Breast epithelium (tissue), 4 donors: ENCODE measurements at places on chromosomes 2 and 18. TPM values are rescaled to one million over a fixed set of nuclear protein-coding genes. Genes with fewer than 3 reads are reported as not detected.

- H3K36me3 ChIP-seq, result no peaks in the 10 kb centered on the region
- H3K27ac ChIP-seq, result no peak overlapping the region
Observed at GRCh38 chr18:13587937-13588336, 138.4 kb downstream of the FAM210A start.

GALNT14 gene
- total RNA-seq, result 0.16 TPM

IHH gene
- total RNA-seq, result 0.66 TPM

KCNG2 gene
- 1.6 TPM for total RNA-seq

DNA sequence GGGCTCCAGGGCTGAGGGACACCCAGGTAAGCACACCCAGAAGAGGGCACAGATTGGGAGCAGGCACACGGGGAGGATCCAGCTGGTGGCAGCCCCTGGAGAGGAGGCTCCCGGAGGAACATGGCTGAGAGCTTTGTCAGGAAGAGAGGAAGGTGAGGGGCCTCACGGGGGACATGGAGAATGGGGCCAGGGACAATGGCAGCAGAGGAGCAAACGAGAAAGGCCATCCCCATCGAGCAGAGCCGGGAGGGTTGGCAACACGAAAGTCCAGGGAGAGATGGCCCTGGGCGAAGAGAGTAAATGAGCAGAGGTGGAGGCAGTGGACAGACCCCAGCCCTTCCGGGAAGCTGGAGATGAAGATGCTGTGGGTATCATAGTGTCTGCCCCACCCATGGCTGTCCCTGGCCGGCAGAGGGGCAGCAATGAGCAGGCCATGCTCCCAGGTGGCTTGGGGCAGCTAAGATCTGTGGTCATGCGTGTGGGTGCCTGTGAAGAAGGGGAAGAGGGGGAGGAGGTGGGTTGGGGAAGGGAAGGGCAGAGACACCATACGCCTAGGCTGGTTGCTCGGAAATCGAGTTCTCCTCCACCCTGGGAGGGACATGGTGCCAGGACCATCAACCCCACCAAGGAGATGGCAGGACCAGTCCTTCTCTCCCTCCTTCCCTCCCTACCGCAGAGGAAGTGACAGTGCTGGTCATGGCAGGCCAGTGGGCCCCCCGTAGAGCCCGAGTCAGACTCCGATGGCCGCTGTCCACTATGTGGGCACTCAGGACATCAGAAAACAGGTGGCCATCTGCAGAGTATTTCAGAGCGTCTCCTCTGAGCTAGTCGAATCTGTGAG, 191.7 kb downstream of the NDUFA10 start:
- no peaks in the 10 kb centered on the region for H3K4me1 ChIP-seq
- DNase-seq, result peak; percentile 35
- H3K4me3 ChIP-seq, result no peak overlapping the region
- H3K27ac ChIP-seq, result no peak overlapping the region

GRCh38 chr2:55518841-55519165, 715 bp upstream of the CFAP36 start:
- no peak for DNase-seq
- peak overlapping the region; percentile 88 for H3K27ac ChIP-seq
- no peaks in the 10 kb centered on the region for H3K27me3 ChIP-seq
- peaks cover 4% of the 10 kb centered on the region for H3K36me3 ChIP-seq
- no peaks in the 10 kb centered on the region for H3K4me1 ChIP-seq

GRCh38 chr18:79942786-79943607, 8.5 kb downstream of the SLC66A2 start:
- no peaks in the 10 kb centered on the region for H3K36me3 ChIP-seq
- no peak overlapping the region for H3K4me3 ChIP-seq
- H3K27ac ChIP-seq, result peak overlapping the region; percentile 82
- peaks cover 6% of the 10 kb centered on the region for H3K4me1 ChIP-seq
- DNase-seq, result peak; percentile 17

- no peaks in the 10 kb centered on the region for H3K4me1 ChIP-seq
- H3K27me3 ChIP-seq, result no peaks in the 10 kb centered on the region
- H3K27ac ChIP-seq, result no peak overlapping the region
- no peak for DNase-seq
- H3K4me3 ChIP-seq, result no peak overlapping the region
- peaks cover 5% of the 10 kb centered on the region for H3K36me3 ChIP-seq
Observed at GRCh38 chr2:43559391-43560230, 36.2 kb downstream of the THADA start.

- H3K4me3 ChIP-seq, result no peak overlapping the region
- no peaks in the 10 kb centered on the region for H3K36me3 ChIP-seq
- no peaks in the 10 kb centered on the region for H3K4me1 ChIP-seq
- no peak overlapping the region for H3K27ac ChIP-seq
- no peaks in the 10 kb centered on the region for H3K27me3 ChIP-seq
Observed at GRCh38 chr18:5998907-5999306, 103.6 kb upstream of the TMEM200C start.

- H3K36me3 ChIP-seq, result no peaks in the 10 kb centered on the region
- DNase-seq, result no peak
- no peaks in the 10 kb centered on the region for H3K4me1 ChIP-seq
- H3K4me3 ChIP-seq, result no peak overlapping the region
- H3K27ac ChIP-seq, result no peak overlapping the region
Observed at GRCh38 chr2:18745431-18746272, 156.3 kb upstream of the NT5C1B start.

SLC4A1AP gene
- 23.3 TPM for total RNA-seq

SERPINB10 gene
- not detected for total RNA-seq

DNA sequence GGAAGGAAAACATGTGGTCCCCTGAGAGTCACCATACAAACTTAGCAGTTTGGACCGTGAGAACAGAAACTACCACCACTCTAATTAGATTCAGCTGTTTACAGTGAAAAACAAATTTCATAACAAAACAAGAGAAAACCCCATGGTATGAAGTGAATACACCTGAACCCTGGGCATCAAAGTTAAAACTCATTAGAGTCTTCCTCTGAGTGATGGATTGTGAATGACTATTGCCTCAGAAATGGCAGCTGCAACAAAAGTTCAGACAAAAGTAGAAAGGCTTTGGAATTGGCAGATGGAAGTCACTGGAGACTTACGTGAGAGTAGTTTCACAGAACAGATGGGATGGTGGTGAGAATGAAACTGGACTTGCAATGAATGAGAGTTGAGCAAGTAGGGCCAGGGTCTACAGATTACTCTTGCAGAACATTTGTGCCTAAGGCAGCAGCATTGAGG, 98.0 kb downstream of the AAK1 start:
- no peak overlapping the region for H3K27ac ChIP-seq
- DNase-seq, result no peak
- H3K36me3 ChIP-seq, result no peaks in the 10 kb centered on the region
- no peaks in the 10 kb centered on the region for H3K27me3 ChIP-seq
- H3K4me3 ChIP-seq, result no peak overlapping the region

SERPINB13 gene
- total RNA-seq, result not detected
